ENCODE measurements at places on chromosomes 7 and 10. TPM values are rescaled to one million over a fixed set of nuclear protein-coding genes. Genes with fewer than 3 reads are reported as not detected.

GRCh38 chr7:106421181-106421762, 136.5 kb upstream of the NAMPT start:
- peak; percentile 51 for DNase-seq

DNA sequence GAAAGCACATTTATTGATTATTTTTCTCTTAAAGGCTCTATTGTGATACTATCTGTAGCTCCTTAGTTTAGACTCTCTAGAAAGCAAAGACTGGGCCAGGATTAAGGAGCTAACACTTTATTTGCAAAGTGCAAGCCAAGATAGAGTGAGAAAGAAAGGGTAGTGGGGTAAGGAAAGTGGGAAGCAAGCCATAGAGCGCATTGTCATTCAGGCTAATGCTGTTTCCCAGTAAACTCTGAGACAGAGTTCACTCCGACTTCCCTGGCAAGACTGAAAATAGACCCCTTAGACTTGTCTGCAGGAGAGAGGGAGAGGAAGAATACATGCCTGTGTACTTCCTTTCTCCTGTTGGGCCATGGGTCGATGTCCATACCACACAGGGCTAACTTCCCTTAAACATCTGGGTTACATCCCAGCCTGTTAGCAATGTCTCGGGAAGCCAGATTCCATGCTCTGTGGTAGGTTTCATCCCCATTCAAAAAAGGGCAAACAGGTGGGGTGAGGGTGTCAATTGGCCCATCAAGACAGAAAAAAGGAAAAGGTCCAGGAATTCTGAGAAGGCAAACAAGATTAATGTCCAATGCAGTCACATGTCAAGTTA, 875.8 kb upstream of the CELF2 start:
- no peak for DNase-seq

- no peak for DNase-seq
Observed at GRCh38 chr7:142894985-142895593, 9.5 kb upstream of the TRPV6 start.

DNA sequence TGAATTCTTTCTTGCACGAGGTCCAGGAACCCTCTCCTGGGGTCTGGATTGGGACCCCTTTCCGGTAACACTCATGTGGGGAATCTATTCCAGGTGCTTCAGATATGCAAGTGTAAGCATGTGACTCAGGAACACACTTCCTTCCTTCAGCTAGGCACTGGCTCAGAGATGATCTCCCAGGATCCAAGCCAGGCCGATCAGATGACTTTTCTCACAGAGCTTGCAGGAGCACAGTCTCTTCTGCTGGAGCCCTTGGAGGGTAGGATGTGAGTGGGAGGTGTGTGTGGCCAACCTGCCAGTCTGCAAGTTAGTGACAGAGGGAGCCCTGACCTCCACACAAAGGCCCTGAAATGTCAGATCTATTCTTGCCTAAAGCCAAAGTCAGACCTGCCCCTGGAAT, 108.3 kb downstream of the CPXM2 start:
- no peak for DNase-seq

The KNDC1 gene
- polyA plus RNA-seq: 0.47 TPM

- DNase-seq: no peak
Observed at GRCh38 chr7:44761207-44762161, 12.8 kb downstream of the ZMIZ2 start.

GRCh38 chr7:1919539-1920265, 249.6 kb downstream of the ELFN1 start:
- no peak for DNase-seq

- DNase-seq: no peak
Observed at GRCh38 chr7:131385039-131385605, 57.4 kb downstream of the MKLN1 start.

The OR2A5 gene
- polyA plus RNA-seq: not detected

- DNase-seq: peak; percentile 13
Observed at GRCh38 chr7:4964506-4964905, 5.5 kb upstream of the MMD2 start.

The SFXN3 gene
- polyA plus RNA-seq: 34.7 TPM

DNA sequence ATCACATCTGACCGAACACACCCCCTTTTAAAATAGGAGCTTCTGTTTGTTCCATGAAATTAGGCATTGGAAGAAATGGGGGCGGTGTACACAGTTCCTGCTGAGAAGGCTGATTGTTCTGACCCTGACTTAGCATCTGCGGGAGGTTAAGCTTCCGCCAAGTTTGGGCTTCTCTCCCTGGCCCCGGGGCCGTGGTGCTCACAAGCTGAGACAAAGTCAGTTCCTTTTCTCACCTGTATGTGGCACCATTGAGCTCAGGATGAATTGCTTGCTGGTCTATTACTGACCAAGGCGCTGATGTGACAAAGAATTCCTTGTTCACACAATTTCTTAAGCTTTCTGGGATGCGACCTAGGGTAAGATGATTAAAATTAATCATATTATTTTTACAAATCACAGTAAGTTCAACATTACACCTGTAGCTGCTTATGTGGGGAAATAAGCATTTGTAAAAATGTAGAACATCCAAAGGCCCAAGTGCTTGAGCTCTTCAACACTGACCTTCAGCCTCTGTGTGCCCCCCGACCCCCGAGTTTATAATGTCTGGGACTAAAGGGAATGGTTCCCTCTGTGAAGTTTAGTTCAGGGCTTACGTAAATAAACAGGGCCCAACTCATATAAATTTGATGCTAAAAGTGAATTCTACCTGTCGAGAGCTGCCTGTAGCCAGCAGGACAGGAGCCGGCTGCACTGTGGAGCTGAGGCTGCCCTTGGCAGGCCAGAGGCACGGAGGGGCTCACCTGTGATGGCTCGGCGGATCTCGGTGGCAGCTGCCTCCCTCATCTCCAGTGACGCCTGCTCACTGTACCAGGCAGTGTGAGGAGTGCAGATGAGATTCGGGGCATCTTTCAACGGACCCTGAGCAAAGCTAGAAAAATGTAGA, 50.8 kb downstream of the ZRANB1 start:
- no peak for DNase-seq

- DNase-seq: no peak
Observed at GRCh38 chr10:102327641-102328040, 67.9 kb upstream of the NFKB2 start.

DNA sequence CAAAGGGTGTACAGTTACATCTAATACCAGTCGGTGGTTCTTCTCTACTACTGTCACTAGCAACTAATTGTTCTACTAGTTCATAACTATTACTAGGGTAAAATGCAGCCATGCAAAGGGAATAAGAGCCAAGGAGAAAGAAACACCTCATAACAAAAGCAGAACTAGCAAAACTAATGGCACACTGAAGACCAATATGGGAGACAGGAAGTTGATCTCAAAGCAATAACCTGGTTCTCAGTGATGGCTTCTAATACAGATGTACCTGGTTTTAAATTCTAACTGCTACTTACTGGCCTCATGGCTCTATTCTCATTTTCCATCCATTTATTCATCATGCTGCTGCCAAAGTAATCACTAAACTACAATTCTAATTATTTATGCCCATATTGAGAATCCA, 170.3 kb downstream of the SEMA3E start:
- no peak for DNase-seq

- no peak for DNase-seq
Observed at GRCh38 chr10:96270571-96270970, 798 bp downstream of the BLNK start.

The PPP1R17 gene
- polyA plus RNA-seq: not detected

DNA sequence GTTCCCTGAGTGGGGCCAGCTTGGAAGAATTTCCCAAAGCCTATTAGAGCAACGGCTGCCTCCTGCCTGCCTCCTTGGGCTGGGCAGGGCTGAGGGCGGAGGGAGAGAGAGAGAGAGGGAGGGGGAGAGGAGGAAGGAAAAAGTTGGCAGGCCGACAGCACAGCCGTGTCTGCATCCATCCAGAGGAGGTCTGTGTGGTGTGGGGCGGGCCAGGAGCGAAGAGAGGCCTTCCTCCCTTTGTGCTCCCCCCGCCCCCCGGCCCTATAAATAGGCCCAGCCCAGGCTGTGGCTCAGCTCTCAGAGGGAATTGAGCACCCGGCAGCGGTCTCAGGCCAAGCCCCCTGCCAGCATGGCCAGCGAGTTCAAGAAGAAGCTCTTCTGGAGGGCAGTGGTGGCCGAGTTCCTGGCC, at the start of gene AQP1:
AQP1 (plus strand) TSS at position 293 of the 409 bp plus-strand sequence; CDS start at position 350, 57 bp downstream.
- DNase-seq: peak; percentile 53

The CDHR1 gene
- polyA plus RNA-seq: 0.08 TPM

DNA sequence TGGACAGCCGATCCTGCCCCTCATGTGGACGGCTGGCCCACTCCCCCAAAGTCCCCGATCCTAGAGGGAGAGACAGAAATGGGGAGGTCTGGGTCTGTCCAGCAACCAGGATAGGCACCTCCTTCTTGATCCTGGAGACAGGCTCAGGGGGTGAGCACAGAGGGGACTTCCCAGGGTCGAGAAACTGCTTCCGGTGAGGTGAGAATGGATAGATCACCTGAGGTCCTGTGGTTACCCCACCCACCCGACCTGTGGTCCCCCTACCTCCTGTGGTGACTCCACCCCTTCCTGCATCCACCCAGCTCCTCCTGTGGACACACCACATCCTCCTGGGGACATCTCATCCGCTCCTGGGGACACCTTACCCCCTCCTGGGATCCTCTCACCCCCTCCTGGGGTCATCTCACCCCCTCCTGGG, 27.4 kb upstream of the RASGEF1A start:
- no peak for DNase-seq

DNA sequence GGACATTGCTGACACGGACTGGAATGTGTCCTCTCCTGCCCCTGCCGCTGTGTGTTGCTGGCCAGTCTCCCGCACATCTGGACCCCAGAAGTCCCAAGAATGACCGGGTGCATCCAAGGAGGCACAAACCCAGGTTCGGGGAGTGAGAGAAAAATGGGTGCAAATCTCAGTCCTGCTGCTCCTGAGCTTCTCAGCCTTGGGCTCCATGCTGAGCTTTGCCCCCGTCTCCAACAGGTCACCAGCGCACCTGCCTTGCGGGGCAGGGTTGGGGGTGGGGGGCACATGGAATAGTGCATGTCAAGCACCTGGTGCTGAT, 6.0 kb upstream of the NANOS1 start:
- no peak for DNase-seq

- DNase-seq: no peak
Observed at GRCh38 chr7:107472116-107472515, 2.3 kb downstream of the GPR22 start.

The ELN gene
- polyA plus RNA-seq: 191 TPM

The BNIP3 gene
- 50.5 TPM for polyA plus RNA-seq

DNA sequence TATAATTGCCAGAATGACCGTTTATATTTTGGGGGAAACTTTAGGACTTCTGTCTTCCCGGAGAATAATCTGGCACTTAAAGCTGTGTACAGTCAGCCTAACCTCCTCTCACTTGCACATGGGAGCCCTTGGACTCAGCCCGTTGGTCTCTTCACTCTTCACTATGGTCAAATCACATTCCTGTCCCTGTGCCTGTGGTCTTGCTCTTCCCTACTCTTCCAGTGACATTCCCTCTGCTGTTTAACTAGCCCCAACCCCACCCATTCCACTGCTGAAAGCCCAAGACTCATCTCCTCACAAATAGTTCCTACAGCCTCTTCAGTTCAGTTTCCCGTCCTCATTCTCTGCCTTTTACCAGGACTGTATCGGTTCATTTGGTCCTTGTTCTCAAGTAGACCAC, 135.0 kb downstream of the DYNC1I1 start:
- no peak for DNase-seq

- DNase-seq: no peak
Observed at GRCh38 chr7:12815426-12815825, 128.0 kb downstream of the ARL4A start.

The NRP1 gene
- polyA plus RNA-seq: 36.9 TPM

- no peak for DNase-seq
Observed at GRCh38 chr7:77420986-77421672, 5.0 kb upstream of the GSAP start.

DNA sequence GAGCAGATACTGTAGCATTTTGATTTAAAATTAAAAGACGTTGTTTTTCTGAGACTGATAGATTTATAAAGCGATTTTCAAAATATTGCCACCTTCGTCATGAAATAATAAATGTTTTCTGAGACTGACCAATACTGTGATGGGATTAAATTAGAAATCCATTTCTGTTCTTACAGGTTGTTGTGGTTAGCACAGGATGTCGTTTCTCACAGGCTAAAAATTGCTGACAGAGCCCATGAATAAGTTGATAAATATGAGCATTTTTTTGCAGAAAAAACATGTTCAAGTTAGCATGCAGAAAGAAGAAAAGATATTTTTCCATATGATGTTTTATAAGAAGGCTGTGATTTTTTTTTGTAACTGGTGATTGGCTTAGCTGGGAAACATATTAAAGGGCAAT, 66.8 kb downstream of the POU6F2 start:
- DNase-seq: no peak

The FAM25G gene
- not detected for polyA plus RNA-seq

The TMEM225B gene
- polyA plus RNA-seq: 1.1 TPM

DNA sequence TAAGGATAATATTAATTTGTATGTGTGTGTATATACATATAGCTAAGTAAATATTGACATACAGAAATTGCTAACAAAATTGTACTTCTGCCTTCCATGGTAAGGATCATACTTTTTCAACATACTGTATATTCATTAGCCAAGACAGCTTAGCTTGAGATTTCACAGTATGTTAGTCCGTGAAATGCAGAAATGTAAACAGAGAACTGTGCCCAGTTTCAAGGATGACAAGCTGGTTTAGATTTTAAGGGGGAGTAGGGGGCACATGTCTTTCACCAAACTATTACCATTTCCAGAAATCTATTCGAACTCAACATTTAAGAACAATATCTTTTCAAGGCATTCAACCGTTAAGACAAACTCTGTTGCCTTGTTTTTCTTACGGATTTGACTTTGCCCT, 182.2 kb downstream of the SORCS1 start:
- no peak for DNase-seq

The LFNG gene
- polyA plus RNA-seq: 10.7 TPM

DNA sequence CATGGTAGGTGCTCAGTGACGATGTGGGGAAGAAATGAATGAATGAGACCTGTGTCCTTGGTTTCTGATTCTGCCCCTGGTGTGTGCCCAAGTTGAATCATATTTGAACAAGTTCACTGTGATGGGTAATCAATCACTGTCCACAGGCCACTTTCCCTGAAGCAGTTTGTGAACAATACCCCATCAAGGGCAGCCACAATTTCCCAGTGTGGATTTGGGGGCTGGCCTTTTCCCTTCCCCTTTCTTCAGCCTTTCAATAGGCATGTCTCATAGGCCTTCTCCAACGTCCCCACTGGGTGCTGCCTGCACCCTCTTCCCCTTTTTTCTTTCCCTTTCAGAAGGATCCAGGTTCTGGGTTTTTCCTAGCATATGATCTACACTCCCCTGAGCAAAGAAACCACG, 64.7 kb downstream of the CREB5 start:
- no peak for DNase-seq

DNA sequence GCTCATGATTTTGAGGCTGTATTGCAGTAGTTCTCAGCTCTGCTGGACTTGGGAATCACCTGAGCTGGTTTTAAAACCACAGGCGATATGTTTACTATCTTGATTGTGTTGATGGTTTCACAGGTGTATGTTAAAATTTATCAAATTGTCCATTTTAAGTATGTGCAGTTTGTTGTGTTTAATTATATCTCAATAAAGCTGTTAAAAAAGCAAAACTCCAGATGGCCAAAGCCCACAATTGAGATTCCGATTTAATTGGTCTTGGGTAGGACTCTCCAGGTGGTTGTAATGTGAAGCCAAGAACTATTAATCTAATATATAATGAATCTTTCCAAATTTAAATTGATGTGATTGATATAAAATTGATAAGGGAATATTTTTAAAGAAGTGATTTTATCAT, 48.6 kb downstream of the NRCAM start:
- DNase-seq: no peak

The CACNB2 gene
- 16.7 TPM for polyA plus RNA-seq

- no peak for DNase-seq
Observed at GRCh38 chr10:76469675-76470074, 1038.3 kb downstream of the LRMDA start.

Measured in urinary bladder (tissue), 4 donors.